ENCODE measurements at places on chromosomes 11 and 22. TPM values are rescaled to one million over a fixed set of nuclear protein-coding genes. Genes with fewer than 3 reads are reported as not detected.
A peak's percentile ranks its signal among the peaks of the same experiment; 100 is the strongest.

DNA sequence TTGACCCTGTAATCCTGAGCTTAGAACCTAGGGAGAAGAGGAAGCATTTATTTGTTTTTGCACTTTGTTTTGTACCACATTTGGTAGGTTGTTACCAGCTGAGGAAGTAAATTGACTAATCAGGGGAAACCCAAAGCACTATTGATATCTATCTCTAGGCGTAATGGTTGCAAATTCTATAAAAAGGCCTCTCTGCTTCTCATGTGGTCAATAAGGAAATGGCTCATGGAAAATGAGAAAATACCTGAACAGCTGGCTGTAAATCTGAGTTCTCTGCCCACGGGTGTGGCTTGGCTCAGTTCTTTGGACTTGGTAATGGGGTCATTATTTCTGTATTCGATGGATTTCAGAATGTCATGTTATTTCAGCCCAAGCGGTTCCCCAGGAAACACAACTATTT is 42.4 kb downstream of the BARX2 start:
- peak; percentile 62 for DNase-seq

DNA sequence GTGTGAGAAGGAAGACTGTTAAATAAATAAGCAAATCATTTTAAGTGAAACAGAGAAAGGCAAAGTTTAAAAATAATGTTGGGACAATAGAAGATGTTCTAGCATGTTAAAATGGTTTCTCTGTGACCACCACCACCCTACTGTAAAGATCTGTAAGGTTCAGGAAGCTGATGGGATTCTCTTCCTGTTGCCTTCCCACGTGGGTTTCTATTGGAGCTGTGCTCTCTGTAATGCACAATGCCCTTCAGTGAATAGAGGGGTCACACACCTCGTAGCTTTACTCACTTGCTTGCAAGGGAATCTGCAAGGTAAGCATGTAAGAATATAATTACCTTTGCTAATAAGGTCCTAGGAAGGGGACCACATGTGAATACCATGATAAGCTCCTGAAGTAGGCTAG is 170.5 kb downstream of the CASP12 start:
- DNase-seq, result no peak

GRCh38 chr11:78039391-78039918 is 16.4 kb upstream of the KCTD14 start:
- DNase-seq, result no peak

- no peak for DNase-seq
Observed at GRCh38 chr11:124674168-124674517, 439 bp downstream of the SPA17 start.

DNA sequence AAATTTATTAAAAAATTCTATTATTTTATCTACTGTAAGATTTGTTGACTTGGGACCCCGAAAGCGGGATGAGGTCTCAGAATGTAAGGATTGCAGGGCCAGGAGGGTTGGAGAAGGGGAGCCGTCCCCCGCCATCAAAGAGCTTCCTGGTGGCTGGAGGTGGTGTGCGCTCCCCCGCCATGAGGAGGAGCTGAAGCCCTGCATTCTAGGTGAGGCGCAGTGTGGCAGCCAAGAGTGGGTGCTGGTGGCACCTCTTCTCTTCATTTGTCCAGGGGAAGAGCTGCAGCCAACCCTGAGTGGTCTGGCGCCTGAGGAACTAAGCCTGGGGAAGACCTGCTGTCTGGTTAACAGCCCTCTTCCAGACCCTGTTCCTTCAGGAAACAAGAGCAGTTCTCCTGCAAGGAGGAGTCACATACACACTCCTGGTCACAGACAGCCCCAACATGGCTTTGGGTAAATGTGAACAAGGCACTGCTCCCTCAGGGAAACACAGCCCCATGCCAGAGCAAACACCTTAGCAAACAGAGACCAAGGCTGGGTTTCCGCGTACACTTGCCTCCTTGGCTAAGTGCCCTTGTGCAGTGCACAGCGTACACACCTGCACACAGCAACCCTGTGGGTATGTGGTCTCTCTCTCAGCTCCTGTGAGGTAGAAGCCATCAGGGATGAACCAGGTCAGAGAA is 17.3 kb downstream of the RTN4RL2 start:
- DNase-seq, result no peak

DNA sequence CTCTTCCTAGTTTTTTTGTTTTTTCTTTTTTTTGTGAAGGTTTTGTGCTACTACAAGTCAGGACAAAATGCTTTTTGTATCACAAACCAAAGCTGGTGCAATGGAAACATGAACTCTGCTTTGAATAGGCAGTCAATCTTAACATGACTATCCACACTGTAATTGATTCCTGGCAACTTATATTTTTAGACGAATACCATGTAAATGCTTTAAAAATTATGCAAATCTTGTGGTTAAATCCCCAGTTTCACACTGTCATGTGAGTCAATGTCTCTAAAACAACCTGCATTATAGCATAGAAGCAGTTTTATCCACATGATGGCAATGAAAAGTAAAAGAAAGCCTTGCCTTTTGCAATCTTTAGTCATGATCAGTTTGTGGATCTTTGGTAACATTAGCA is 8.9 kb downstream of the TRPC6 start:
- DNase-seq, result no peak

DNA sequence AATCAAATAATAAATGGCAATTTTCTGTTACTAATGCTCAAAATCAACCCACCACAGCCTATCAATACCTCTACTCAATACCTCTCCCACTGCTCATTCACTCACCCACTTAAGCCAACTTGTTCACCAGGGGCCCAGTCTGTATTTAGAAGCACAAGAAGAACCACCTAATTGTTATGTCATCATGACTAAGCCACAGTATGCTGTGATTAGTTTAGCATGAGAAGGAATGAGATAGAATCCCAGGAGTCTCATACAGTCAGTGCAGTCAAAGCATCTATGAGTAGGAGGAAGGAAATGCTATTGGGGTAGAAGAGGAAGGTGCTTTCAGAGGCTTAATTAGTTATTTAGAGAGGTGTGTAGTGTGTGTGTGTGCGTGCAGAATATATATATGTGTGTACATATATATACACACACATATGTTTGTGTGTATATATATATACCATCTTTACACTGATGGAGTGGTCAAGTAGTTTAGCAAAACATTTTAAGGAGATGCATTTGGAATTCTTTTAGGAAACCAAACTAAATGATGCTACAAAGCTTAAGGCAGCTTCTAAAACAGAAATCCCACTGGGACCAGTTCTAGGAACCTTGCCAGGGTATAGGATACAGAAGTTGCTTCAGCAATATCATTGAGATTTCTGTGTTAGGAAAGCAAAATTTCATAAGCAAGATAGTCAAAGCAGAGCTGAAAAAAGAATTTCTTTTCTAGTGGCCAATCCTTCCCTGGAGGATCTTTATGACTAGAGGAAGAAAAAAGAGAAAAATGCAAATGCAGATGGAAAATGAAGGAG is 27.5 kb downstream of the KCNA4 start:
- no peak for DNase-seq

DNA sequence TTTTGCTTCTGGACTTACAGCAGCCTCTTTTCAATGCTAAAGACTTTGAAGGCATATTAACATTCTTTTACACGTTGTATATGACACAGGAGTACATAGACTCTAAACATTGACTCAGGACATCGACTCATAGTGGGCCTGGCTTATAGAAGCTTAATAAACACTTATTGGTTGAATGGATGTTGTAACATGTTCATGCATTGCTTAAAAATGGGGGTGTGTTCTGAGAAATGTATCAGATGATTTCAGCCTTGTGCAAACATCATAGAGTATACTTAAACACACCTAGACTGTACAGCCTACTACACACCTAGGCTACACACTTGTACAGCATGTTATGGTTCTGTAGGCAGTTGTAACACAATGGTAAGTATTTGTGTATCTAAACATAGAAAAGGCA is 17.9 kb downstream of the TTC17 start:
- no peak for DNase-seq

DNA sequence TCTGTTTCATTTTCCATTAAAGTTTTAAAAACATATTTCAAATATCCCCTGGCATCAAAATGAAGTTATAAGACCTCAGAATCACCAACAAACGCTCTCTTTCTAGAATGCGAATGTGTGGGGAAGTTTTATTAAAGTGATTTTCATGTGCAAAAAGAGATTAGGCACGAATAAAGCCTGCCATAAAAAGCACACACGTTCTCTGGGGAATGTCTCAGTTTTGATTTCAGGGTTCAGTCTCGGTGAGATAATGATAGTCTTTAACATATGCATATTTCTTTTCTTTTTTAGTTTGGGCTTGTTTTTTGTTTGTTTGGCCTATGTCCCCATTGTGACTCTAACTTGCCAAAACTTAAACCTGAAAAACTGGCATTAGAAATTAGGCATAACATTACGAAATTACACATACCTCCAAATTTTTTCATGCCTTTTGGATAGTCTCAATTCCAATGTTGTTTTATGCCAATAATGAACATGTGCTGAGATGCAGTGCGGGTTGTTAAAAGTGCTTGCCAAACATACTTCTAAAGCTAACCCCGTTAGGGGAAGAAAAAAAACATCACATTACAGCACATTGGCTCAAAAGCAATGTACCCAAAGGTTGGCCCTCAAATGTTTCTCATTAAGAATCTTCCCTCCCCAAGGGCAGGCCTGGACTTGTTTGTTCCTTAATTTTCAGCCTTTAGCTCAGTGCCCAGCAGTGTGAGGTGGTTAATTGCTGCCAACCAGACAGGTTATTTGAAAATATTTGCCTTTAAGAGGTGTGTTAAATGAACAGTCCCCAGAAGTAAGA is 33.2 kb upstream of the FBLN1 start:
- no peak for DNase-seq

DNA sequence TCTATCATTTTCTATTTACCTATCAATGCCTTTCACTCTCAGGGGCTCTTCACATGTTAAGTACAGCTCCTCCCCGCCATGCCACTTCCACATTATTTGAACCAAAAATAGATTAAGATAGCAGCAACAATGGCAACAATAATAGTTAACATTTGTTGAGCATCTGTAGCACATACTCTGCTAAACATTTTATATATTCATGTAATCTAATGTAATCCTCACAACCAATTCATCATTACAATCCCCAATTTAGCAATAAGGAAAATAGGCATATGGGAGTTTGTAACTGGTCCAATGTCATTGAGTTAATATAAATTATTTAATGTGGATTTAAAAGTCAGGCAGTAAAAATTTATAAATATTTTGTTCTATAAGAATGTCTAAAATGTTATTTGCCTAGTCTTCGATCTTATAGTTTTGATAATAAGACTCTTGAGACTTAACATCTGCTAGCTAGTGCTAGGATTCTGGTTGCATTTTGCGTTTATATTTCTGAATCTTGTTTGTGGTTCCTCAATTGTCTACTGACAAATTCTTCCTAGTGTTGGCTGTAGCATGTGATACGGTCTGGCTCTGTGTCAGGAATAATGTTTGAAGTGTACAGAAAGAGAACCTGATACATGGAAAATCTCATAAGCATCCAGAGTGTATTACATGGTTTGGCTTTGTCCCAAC is 621.5 kb upstream of the LUZP2 start:
- no peak for DNase-seq

DNA sequence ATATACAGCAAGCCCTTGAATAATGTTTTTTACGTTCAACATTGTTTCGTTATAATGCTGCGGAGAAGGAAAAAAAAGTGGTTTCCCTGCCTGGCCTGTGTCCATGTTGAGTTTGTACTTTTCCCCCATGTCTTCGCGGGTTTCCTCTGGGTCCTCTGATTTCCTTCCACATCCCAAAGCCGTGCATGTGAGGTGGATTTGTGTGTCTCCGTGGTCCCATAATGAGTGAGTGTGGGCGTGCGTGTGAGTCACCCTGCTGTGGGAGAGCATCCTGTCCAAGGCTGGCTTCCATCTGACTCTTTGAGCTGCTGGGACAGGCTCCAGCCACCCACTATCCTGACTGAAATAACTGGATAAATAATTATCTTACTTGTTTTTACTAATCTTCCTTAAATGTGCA is 29.6 kb upstream of the SNX19 start:
- no peak for DNase-seq

GRCh38 chr11:65491163-65491465 is 7.7 kb upstream of the MALAT1 start:
- no peak for DNase-seq

DNA sequence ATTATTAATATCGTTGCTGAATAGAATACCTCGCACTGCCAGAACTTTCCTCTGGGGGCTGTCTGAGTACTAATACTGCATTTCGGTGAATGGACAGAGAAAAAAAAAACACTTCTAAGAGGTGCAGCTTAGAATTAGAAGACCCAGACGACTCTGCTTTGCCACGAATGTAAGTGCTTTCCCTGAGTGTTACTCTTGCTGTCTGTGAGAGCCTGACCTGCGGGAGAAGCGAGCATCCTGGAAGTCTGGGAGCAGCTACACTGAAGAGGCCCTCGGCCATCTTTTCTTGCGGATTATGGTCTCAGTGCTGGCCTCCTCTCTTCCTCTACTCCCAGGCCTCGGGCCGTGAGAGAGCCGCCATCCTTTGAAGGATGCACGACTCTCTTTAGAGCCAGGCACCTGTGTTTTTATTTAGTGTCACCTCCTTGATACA is 94.9 kb downstream of the SCN3B start:
- no peak for DNase-seq

GRCh38 chr11:59944720-59945119 is 6.5 kb downstream of the OOSP1 start:
- no peak for DNase-seq

- no peak for DNase-seq
Observed at GRCh38 chr22:43036282-43036829, 21.4 kb upstream of the PACSIN2 start.

DNA sequence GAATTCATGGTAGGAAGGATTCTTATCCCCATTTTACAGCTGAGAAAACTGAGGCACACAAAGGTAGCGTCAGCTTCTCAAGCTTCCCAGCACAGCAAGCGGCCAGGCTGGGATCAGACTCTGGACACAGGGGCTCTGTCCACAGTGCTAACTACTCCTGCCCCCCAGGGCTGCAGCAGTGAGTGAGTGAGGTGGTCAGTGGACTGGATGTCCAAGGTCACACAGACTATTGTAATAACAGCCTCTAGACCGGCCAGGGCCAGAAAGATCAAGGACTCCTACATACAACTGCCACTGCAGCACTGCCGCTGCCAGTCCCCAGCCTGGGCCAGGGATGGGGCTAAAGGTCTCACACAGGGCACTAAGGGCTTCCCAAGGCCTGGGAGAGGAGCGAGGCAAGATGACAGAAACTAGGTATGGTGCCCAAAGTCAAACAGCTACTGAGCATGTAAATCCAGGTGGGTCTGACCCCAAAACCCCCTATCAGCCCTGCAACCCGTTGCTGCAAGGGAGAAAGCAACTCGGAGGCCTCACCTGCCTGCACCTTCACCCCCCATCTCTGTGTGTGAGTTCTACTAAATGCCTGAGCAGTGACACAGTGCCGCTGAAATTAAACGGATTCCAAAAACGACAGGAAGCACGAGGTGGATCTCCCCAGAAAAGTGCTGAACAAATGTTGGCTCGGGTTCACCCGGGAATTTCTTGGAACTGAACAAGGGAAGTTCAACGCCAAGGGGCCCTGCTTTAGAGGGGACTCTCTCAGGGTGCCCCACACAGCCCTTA is 161.8 kb upstream of the GRK3 start:
- no peak for DNase-seq

Gene FAM180B
- not detected for total RNA-seq

Gene PLEKHA7
- total RNA-seq, result 4.5 TPM

Gene FAM168A
- 17.9 TPM for total RNA-seq

Gene TESMIN
- total RNA-seq, result 2.4 TPM

Gene SHISAL1
- total RNA-seq, result not detected

Gene MFRP
- total RNA-seq, result not detected

Gene MS4A6A
- total RNA-seq, result 4.5 TPM

Gene TSSK2
- not detected for total RNA-seq

Gene GLYAT
- 0.18 TPM for total RNA-seq

Gene MMP13
- not detected for total RNA-seq

Gene OR5B21
- total RNA-seq, result not detected

Gene FLRT1
- total RNA-seq, result not detected

Gene RAG1
- total RNA-seq, result not detected

Gene ZNF280B
- 1.1 TPM for total RNA-seq
